ENCODE measurements at places on chromosomes 1 and 21.
A peak's percentile ranks its signal among the peaks of the same experiment; 100 is the strongest.

GRCh38 chr21:36663033-36663855, 35.7 kb upstream of the SIM2 start:
- no peak for DNase-seq

- DNase-seq: no peak
Measured at GRCh38 chr1:15332952-15333715, 76.6 kb upstream of the EFHD2 start.

GRCh38 chr1:6111571-6111970, 65.9 kb downstream of the KCNAB2 start:
- DNase-seq: no peak

GRCh38 chr1:21673277-21673780, 4.2 kb upstream of the RAP1GAP start:
- DNase-seq: peak; percentile 48

DNA sequence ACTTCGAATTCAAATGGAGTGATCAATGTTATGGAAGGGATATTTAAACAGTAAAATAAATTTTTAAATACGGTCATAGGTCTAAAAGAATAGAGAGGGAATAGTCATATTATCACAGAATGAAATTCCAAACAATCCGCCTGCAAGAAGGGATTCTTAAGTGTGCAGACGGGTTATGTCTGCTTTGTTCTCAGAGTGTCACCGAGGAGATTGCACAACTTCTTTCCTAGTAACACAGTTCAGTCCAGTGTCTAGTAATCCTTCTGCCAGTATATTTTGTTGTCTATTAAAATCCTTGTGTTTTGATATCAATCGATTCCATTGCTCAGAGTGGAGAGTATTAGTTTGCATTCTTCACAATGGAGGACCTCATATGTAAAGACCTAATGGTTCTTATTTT, 48.4 kb downstream of the LRRC53 start:
- no peak for DNase-seq

DNA sequence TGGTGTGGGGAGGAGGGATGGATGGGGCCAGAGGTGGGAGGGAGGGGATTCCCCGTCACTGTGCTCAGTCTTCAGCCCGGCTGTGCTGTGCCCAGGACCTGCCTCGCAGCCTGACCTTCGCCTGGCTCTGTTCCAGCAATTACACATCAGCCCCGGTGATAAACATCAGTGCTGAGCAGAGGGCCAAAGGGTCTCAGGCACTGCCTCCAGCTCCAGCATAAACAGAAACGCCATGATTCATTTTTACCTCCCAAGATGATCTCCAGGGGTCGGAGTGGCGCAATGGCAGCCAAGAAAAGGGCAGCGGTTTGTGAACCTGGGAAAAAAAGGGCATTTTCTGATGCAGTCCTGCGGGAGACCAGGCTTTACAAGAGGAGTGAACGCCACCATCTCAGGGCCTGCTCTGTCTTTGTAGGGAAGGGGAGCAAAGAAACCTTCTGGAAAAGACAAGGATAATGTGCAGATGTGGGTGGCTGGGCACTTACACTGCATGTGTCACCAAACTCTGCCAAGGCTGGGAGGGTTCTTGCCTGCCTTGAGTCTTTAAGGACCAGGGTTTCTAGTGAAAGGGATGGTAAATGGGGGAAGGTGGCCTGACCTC, 28.1 kb downstream of the SHISA4 start:
- DNase-seq: peak; percentile 44

Data from erythroblast (primary cell).